ENCODE measurements at places on chromosomes 12 and 14. TPM values are rescaled to one million over a fixed set of nuclear protein-coding genes. Genes with fewer than 3 reads are reported as not detected.
A peak's percentile ranks its signal among the peaks of the same experiment; 100 is the strongest.

- DNase-seq, result no peak
- no peaks in the 10 kb centered on the region for H3K27me3 ChIP-seq
- H3K4me3 ChIP-seq, result no peak overlapping the region
Observed at GRCh38 chr14:30610787-30611343, 11.3 kb upstream of the SCFD1 start.

- H3K4me3 ChIP-seq, result no peak overlapping the region
- no peaks in the 10 kb centered on the region for H3K27me3 ChIP-seq
- peak overlapping the region; percentile 82 for H3K27ac ChIP-seq
- H3K4me1 ChIP-seq, result no peaks in the 10 kb centered on the region
- no peak for DNase-seq
- H3K36me3 ChIP-seq, result no peaks in the 10 kb centered on the region
Observed at GRCh38 chr14:32256576-32256975, 53.5 kb upstream of the RNU6-8 start.

DNA sequence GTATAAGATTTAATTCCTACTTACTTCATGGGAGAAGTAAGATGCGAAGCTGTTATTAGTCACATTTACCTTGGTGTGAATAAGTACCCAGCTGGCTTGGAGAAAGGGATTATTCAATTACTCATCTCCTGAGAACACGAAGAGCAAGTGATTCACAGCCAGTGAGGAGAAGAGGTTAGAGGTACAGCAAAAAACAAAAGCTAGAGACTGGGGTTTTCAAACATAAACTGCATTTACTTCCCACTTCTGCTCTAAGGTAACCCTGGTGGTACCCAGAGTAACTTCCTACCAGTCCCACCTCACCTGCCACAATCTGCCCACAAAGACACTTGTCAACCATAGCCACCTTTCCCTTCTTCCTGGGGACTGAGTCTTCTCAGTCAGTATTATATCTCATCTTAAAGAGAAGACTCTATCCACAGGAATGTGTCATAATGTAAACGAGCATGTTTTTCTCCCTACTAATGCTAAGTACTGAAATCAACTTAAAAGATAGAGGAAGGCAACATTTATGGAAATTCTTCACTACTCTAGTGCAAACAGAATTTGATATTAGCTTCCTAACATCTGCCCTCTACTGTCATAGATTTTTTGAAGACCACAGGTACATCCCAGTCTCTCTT, 6.0 kb upstream of the IL22 start:
- no peak overlapping the region for H3K27ac ChIP-seq
- no peak for DNase-seq
- no peaks in the 10 kb centered on the region for H3K4me1 ChIP-seq
- no peaks in the 10 kb centered on the region for H3K36me3 ChIP-seq
- no peaks in the 10 kb centered on the region for H3K27me3 ChIP-seq
- H3K4me3 ChIP-seq, result no peak overlapping the region

- H3K27ac ChIP-seq, result no peak overlapping the region
- H3K36me3 ChIP-seq, result no peaks in the 10 kb centered on the region
- H3K4me1 ChIP-seq, result no peaks in the 10 kb centered on the region
- H3K27me3 ChIP-seq, result no peaks in the 10 kb centered on the region
- no peak overlapping the region for H3K4me3 ChIP-seq
Observed at GRCh38 chr14:85273099-85273677, 256.8 kb upstream of the FLRT2 start.

The TSPAN9 gene
- 109 TPM for total RNA-seq

- H3K36me3 ChIP-seq, result peaks cover 51% of the 10 kb centered on the region
- no peak overlapping the region for H3K4me3 ChIP-seq
- DNase-seq, result no peak
- H3K27me3 ChIP-seq, result no peaks in the 10 kb centered on the region
Observed at GRCh38 chr12:64501486-64501885, 49.6 kb downstream of the TBK1 start.

GRCh38 chr14:38063711-38064320, 143.9 kb upstream of the SSTR1 start:
- no peak overlapping the region for H3K27ac ChIP-seq
- H3K4me1 ChIP-seq, result no peaks in the 10 kb centered on the region
- DNase-seq, result no peak
- H3K27me3 ChIP-seq, result no peaks in the 10 kb centered on the region
- H3K4me3 ChIP-seq, result no peak overlapping the region

DNA sequence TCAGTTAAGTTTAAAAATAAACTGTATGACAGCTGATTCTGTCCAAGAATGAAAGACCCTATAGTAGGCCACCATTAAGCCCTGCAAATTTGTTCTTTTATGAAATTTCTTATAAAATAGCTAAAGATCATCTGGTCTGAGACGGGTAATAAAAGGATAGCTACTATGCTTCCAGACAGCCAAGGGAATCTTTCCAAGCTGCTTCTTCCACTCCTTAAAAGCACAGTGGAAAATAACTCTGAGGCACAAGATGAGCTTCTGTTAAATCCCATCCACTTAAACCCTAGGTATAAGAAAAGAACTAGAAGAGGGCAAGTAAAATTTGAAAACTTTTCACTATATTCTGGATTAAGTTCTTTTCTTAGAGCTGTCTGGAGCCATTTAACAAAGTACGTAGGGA, 194.3 kb downstream of the CAPZA3 start:
- no peak overlapping the region for H3K4me3 ChIP-seq
- no peaks in the 10 kb centered on the region for H3K4me1 ChIP-seq
- no peaks in the 10 kb centered on the region for H3K27me3 ChIP-seq
- no peak overlapping the region for H3K27ac ChIP-seq
- no peaks in the 10 kb centered on the region for H3K36me3 ChIP-seq
